RWPE2 (cell line): ENCODE measurements at places on chromosomes 11 and 22.

DNA sequence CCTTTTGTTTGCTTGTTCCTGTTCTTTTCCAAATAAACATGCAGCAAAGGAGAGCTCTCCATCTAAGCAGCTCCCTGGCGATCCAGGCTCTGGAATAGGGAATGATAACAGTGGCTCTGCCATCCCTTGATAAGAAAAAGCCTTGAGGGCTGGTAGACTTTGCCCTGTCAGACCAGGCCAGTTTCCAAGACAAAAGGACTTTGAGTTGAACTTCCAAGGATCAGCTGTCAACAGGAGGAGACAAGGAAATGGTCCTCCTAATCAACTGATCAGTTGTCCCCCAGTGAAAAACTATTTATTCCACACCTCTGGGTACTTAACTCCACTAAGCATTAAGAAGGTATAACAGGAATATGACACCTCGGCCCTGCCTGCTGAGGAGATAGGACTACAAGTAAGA is 127.8 kb downstream of the PARVA start:
- DNase-seq: no peak

DNA sequence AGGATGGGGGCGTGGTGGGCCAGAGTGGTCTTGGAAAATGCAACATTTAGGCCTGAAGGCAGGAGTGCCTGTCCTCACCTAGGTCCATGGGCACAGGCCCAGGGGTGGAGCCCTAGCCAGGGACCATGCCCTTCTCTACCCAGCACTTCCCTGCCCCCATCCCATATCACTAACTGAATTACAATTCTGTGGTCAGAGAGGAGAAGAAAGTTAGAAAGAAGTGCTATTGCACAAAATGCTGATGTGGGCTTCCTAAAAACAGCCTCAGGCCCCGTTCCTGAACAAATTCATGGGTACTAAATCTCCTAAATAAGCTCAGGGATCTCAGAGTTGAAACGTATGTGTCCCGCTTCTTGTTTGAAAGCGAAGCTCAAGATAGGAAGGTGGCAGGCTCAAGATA is 3.5 kb upstream of the ASRGL1 start:
- DNase-seq: no peak

GRCh38 chr22:46972256-46972655 is 209.8 kb downstream of the TBC1D22A start:
- no peak for DNase-seq

DNA sequence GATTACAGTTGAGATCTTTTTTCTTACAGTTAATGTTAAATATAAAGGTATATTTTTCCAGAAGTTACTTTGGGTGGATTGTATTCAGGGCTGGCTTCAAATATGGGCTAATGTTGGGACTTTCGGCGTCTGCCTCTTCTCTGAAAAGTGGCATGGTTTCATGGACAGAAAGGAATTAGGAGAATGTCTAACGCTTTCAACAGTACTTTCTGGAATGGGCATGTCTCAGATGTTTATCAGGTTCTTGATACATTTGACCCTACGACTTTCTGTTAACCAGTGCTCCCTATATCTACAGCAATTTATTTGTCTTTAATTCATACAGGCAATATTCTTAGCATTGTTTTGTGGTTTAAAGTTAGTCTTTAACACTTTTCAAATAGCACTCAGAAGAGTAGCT is 33.7 kb downstream of the ZC3H12C start:
- no peak for DNase-seq

GRCh38 chr22:41940832-41941765 is 5.9 kb downstream of the CENPM start:
- DNase-seq: no peak

- DNase-seq: no peak
Measured at GRCh38 chr11:66408488-66409214, 12.2 kb upstream of the NPAS4 start.

GRCh38 chr11:46072172-46072964 is 48.9 kb downstream of the PHF21A start:
- no peak for DNase-seq

- DNase-seq: peak; percentile 80
Measured at GRCh38 chr22:19478901-19479354, at the start of gene UFD1. Gene UFD1 (minus strand): TSS chr22:19479193. CDS start chr22:19479085, 108 bp downstream.

DNA sequence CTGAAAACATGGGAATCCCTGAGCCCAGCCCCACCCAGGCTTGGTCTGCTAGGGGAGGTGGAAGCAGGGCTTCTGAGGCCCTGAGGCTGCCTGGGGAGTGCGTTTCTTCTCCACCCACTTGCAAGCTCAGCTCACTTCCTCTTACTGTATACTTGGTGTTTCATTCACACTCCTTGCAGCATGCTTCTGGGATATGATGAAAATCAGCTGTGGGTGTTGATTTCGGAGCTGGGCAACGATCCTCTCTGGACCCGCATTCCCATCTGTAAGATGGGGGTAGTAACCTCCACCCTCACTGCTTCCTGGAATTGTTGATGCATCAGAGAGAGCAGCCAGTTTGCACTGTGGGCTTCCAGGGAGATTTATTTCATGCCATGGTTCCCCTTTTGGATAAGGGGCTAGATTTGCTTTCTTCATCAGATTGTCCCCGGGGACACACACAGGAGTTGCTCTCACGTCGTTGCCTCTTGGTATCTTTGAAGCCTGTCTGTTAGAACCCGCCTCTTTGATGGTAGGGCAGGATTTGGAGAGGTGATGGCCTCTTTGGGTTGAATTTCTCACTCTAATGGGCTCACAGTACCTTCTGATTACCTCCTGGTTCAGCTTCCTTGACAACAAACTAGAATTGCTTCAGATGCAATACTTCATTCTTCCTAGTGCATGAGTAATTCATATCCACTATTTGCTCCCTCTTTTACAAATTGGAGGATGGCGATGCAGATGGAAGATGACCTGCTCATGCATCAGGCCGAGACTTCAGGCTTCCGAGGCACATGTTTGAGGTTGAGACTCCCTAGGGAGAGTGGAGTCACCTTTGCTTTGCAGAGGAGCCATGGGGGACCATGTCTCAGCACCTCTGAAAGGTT is 40.4 kb downstream of the BCR start:
- no peak for DNase-seq

- no peak for DNase-seq
Measured at GRCh38 chr11:83713708-83714107, 427.5 kb upstream of the CCDC90B start.

DNA sequence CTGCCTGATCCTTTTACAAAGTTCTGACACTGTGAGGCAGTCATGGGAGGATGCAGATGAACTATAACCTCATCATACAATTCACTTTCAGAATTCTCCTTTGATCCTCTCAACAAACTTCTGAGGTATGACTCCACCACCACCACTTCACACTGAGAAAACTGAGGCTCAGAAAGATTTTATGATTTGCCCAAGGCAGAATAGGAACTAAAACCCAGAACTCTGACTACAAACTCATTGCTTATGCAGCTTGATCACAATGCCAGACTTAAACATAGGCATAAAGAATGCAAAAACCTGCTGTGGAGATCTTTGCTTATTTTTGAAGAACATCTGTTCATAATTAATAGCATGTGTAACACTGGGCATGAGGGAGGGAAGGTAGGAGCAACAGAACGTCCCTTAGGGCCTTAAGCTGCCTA is 20.4 kb downstream of the FAM168A start:
- no peak for DNase-seq

DNA sequence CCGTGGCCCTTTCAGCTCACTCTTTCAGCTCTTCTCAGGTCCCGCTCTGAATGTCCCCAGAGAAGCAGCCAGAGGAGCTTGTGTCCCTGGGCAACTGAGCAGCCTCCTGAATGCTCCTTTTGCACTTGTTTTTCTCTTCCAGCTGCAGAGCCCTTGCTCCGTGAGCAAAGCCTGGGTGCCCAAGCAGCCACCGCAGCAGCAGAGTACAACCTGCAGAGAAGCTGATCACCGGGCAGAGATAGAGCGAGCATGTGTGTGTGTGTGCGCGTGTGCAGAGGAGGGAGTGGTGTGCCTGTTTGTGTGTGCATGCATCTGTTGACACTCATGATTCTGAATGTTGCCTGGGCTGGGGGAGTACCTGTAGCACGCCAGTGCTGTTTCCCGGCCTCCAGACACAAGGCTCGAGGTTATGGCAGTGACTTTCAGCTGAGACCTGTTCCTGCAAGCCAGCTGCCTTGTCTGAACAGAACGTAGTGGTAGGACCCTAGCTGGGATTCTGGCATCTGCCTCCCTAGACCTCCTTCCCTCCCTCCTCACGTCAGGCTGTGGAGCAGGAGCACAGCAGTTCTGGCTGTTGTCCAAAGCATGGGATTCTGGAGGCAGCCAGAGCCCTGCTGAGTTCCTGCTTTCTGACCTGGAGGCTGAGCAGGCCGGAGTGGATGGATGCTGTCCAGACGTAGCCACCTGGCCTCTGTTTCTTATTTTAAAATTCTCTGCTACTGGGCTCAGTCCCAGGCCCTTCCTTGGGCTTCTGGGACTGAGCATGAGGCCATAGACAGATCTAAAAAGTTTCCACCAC is 4.5 kb upstream of the MAPK8IP1 start:
- no peak for DNase-seq

DNA sequence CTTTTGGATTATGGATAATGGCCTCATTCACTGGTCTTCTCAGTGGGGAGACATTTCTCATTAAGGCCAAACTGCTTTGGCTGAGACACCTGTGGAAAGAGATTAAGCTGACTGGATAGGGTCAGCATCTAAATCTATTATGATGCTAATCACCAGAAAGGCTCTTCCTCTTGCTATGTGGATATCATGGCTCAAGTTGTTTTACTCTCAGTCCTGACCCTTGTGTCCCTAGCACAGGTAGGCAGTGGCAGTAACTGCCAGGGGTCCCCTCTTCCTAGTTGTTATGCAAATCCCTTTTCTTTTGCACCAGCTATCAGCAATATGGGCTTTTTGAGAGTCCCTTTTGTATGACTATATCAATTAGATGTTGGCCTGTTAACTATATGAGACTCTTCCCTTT is 335.7 kb upstream of the PLET1 start:
- DNase-seq: no peak

DNA sequence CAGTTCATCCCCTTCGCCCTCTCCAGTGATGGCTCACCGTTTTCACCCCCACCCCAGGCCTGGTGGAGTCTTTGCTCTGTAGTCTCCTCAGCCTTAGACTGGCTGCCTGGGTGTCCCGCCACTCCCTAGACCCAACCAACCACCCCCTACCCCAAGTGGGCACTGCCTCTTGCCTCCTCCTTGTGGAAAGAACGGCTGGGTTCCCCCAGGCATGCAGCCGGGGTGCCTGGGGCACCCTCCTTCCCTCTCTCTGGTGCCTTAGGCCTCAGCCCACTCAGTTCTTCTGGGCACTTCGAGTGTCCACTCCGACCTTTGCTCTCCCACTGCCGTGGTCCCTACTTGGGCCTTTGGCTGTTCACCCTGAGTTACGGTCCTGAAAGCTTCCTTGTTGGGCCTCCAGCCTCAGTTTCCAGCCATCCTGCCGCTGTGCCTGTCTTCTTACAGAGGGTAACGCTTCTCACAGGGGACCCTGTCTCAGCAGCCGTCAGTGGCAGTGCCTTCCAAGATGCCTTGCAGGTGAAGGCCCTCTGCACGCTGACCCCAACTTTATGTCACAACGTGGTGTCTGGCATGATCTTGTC is 3.1 kb downstream of the GRIK4 start:
- no peak for DNase-seq

DNA sequence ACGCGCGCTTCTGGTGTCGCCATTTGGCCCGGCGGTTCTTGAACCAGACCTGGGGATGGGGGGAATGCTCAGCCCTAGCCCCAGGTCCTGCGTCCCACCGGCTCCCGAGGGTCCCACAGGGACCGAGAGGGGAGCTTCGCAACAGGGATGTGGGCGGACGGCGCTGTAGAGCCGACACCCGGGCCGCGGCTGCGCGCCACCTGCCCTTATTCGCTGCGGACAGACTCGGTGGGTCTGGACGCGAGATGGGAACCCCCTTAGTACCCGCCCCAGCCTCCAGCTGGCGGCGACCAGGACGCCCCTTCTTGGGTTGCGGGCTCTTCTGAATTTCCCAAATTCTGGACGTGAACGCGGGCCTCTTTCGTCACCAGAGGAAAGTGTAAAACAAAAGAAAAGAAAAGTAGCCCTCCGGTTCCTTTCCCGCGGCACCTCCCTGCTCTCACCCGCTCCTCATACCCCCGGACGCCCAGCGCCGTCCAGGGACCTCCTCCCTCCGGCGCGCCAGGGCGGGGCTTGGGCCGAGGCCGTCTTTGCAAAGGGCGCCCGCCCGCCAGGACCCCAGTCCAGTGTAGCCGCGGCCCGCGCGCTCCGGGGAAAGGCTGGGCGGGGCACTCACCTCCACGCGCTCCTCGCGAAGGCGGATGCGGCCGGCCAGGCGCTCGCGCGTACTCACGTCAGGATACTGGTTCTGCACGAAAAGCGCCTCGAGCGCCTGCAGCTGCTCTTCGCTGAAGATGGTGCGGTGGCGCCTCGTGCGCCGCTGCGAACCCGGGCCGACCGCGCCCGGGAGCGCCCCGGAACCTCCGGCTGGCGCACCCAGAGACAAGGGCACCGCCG is 827 bp downstream of the GSC2 start:
- no peak for DNase-seq
